ENCODE measurements at places on chromosomes 11 and 22.

DNA sequence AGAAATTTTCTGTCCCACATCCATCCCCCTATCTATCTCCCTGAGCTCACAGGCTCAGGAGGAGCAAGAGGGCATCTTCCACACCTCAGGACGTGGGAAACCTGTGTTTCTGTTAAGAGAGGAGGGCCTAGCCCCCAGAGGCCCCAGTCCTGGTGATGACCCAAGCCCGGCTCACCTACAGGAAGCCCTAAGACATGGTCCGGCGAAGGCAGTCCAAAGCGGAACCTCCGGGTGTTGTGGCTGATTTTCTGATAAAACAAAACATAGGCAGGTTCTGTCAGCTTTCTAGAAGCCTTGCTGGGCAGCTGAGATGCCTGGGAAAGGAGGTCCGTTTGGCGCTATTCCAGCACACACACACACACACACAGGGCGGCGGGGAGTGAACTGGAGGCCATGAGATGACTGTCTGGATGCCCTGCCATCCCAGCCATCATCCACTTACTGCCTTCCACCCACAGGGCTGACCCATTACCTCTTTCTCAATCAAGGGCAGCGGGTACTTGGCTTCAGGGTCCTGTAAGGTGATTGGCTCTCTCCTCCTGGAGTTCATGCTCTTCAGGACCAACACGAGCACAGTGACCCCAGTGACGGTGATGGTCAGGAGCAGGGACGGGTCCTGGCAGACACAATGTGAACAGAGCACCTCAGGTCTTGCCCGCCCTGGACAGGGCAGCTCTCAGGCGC, 882 bp downstream of the CYB5R2 start:
- no peak for DNase-seq

GRCh38 chr11:119839476-119840133, 110.6 kb upstream of the NECTIN1 start:
- no peak for DNase-seq

GRCh38 chr22:19129871-19130270, 1.2 kb upstream of the TSSK2 start:
- no peak for DNase-seq

GRCh38 chr22:48098243-48098920, 1335.9 kb downstream of the TBC1D22A start:
- DNase-seq, result no peak

DNA sequence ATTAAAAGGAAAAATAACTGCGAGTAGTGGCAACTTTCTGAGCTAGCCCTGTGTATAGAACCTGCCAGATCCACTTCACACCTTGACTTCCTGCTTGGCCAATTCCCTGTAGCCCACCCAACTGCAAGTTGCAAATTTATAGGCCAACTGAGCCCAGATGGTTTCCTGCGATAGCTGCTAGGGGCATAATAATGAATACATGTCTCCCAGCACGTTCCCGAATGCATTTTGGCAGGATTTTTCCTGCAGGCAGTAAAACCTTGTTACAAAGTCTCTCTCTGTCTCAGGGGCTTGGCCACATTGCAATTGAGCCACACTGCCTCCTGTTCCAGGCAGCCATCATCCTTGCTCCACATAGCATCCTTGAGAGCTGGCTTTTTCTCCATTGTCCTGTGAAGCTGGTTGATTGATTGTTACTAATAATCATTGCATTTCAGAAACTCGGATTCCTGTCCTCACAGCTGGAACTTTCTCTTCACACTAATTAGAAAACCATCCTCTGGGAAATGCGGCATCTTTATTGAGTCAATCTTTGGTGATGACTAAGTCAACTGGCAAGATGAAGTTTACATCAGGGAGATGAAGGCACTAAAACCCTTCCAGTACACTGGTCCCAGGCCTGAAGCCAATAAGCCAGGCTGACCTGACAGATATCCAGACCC, 18.6 kb upstream of the LMO2 start:
- no peak for DNase-seq

GRCh38 chr22:39489094-39490068, 12.7 kb upstream of the MIEF1 start:
- DNase-seq, result no peak

GRCh38 chr11:34348096-34348495, 9.7 kb downstream of the ABTB2 start:
- no peak for DNase-seq

- DNase-seq, result no peak
These were observed 55.9 kb downstream of the SHISAL1 start for GRCh38 chr22:44256556-44257485.

DNA sequence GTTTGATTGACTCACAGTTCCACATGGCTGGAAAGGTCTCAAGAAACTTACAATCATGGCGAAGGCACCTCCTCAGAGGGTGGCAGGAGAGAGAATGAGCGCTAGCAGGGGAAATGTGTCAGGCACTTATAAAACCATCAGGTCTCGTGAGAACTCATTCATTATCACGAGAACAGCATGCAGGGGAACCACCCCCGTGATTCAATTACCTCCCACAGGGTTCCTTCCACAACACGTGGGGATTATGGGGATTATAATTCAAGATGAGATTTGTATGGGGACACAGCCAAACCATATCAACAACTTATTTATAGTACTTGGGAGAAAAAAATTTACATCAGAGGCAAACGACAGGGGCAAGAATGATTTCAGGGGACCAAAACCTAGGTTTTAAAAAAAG, 3.0 kb downstream of the ME3 start:
- DNase-seq, result no peak

- no peak for DNase-seq
These were observed 542.1 kb upstream of the LUZP2 start for GRCh38 chr11:23954730-23955129.

DNA sequence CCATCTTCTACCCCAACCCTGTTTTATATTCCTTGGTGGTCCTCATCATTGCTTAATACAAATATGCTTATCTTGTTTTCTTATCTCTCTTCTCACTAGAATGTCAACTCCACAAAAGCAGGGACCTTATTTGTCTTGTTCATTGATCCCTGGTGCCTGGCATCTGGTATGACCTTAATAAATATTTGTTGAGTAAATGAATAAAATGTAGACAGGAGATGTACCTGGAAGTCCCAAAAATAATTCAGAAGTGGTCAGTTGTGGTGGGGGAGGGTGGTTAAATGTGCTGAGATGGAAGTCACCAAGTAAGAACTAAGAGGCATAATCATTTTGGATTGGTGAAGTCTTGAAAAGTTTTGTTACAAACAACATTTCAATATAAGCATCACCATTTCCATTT, 214.8 kb upstream of the MPPED2 start:
- DNase-seq, result no peak

- DNase-seq, result no peak
These were observed 32.5 kb downstream of the MRGPRX2 start for GRCh38 chr11:19027829-19028595.

DNA sequence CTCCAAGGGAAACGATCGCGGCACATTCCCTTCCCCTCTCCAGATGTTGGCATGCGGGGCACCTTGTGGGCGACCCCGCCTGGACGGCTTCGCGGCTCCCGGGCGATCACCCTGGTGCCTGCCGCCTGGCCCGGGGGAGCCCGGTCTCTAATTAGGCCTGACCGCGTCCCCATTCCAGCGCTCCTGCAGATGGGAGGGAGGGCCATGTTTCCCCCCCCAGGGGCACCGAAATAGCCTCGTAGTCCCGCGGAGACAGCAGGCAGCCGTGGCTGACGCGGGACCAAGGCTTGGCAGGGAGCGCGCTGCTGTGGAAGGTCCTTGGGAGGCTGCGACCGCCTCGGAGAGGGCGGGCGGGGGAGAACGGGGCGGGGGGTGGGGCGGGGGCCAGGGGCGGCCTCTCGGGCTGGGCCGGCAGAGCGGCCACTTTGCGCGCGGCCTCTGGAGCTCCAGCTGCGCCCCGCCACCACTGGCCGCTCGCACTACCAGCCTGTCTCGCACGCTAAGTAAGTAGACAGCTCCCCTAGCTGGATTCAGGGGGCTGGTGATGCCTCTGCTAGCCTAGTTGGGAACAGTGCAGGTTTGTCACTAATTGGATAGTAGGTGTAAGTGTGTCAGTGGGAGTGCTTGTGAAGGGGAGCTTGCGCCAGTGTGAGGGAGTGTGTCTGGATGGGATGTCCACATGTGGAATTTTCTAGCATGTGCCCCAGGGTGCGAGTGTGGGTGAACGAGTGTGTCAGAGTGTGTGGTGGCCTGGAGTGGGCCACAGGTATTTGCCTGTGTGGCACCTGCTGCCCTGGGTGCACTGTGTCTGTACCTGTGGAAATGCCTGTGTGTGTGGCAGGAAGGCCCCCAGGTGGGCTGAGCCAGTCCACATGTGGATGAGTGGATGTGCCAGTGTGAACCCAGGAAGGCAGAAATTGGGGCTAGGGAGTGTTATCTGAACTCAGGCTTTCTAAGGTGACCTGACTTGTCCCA, at the start of gene INSC:
TSS of gene INSC (plus strand) at position 423 of the 975 bp plus-strand sequence. CDS start 34,252 bp downstream, outside the sequence.
- no peak for DNase-seq

Data from NCI-H774 (cell line).